ENCODE measurements at places on chromosomes 13 and 19.

DNA sequence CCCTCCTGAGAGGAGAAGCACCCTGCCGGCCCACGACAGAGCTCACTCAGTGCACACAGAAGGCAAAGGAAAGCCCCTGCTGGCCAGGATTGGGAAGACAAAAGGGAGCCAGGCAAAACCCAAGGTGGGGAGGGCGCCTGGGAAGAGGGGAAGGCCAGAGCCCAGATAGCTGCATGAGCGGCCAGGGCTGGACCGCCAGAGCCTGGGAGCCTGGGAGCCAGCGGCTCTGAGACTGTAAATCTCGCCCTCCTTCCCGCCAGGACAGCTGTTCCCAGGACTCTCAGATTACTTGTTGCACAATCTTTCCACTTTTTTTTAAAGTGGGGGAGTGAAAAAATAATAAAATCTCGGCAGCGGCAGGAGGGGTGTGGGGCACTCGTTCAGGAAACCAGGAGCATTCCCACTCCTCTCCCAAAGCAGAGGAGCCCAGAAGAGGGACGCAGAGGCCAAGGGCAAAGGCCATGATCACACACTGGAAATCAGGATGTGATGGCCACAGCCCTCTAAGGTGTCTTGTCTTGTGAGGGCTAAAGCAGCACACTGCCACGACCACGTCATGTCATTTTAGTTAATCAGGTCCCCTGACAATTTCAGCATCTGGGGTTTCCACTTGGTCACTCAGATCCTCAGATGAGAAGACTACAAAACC lies 19.6 kb upstream of the EPHX3 start:
- DNase-seq = no peak

DNA sequence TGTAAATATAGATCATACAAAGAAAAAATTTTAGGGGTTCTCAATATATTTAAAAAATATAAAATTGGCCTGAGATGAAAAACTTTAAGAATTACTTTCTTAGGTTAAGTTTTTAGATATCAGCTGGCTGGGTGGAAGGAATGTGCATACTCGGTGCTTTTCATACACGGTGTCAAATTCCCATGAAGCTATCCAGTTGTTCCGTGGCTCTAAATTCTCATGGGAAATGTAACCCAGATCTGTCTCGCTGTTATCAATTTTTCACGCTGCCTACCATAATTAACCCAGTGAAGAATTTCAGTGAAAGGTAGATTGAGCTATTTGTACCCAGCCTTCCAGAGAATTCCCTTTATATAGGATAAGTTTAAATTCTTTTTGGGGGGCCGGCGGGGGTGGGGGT lies 11.6 kb upstream of the ZNF835 start:
- DNase-seq = no peak

GRCh38 chr19:13985771-13986347 lies 20.3 kb downstream of the RFX1 start:
- DNase-seq = no peak

DNA sequence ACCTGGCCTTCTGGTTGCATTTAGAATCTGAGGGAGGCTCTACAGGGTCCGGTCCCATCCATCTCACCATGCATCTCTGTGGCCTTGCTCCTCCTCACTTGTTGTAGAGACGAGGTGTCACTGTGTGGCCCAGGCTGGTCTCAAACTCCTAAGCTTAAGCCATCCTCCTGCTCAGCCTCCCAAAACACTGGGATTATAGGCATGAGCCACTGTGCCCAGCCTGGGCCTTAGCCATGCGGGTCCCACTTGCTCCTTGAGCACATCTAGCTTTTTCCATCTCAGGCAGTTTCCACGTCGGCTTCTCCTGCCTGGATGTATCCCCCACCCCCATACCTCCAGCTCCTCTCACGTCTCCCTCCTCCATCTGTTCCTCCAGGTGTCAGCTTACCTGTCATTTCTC lies 9.8 kb downstream of the ELSPBP1 start:
- no peak for DNase-seq

- no peak for DNase-seq
Measured at GRCh38 chr13:77833331-77833863, 85.2 kb downstream of the EDNRB start.

- no peak for DNase-seq
Measured at GRCh38 chr13:106599875-106600797, 32.2 kb upstream of the ARGLU1 start.

DNA sequence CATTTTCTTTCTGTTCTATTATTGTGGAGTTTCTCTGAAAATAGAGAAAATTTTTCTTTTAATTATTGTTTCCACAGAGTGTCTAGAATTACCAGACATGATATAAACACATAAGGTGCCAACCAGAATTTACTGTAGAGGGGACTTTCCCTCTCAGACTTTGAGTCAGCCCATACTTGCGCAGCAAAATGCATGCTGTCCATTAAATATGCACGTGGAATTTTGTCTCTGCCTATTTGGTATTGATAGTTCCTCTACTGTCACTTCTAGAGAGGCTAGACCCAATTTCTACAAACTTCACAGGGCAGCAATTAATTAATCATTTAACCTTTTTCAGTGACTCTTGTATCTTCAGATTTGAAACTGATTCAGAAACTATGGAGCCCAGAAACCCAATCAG lies 8.9 kb downstream of the ZNF93 start:
- no peak for DNase-seq

- DNase-seq = peak; percentile 85
Measured at GRCh38 chr19:35153701-35154524, 622 bp upstream of the FXYD5 start.

DNA sequence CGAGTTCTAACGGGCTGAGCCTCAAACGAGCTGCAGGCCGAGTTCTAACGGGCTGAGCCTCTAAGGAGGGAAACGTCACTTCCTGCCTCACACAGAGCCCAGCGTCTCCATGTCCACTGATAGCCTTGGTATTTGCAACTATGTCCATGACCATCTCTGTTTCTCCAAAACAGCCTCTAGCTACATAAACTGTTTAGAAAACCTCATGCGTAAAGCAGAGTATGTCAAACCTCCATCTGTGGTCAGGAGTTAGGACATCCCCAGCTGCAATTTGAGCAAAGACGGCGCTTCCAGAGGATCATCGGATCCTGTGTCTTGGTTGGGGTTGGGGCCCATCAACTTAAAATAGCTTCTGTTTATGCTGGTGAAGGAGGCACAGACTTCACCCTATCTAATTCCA lies 20.8 kb downstream of the RASA3 start:
- DNase-seq = peak; percentile 70

GRCh38 chr19:15964231-15964630 lies 15.4 kb downstream of the OR10H4 start:
- no peak for DNase-seq

GRCh38 chr13:55869648-55870047 lies 1271.1 kb upstream of the PRR20A start:
- DNase-seq = no peak

DNA sequence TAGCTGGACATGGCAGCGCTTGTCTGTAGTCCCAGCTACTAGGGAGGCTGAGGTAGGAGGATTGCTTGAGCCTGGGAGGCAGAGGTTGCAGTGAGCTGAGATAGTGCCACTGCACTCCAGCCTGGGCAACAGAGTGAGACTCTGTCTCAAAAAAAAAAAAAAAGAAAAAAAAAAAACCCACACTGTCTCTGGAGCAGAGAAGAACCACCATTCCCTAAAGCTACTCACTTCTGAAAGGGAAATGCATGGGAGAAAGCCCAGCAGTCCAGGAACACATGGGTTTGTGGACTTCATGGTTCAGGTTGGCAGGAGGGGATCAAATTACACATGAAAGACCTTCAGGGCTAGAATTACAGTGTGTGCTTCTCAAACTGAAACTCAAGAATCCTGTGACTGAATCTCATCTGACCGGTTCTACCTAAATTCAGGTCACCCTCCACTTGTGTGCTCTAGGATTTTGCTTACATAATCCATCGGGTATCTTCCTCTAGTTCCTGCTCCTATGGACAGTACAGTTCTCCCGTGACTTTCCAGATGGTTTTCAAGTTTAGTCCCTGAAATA lies 30.2 kb upstream of the CPB2 start:
- no peak for DNase-seq

DNA sequence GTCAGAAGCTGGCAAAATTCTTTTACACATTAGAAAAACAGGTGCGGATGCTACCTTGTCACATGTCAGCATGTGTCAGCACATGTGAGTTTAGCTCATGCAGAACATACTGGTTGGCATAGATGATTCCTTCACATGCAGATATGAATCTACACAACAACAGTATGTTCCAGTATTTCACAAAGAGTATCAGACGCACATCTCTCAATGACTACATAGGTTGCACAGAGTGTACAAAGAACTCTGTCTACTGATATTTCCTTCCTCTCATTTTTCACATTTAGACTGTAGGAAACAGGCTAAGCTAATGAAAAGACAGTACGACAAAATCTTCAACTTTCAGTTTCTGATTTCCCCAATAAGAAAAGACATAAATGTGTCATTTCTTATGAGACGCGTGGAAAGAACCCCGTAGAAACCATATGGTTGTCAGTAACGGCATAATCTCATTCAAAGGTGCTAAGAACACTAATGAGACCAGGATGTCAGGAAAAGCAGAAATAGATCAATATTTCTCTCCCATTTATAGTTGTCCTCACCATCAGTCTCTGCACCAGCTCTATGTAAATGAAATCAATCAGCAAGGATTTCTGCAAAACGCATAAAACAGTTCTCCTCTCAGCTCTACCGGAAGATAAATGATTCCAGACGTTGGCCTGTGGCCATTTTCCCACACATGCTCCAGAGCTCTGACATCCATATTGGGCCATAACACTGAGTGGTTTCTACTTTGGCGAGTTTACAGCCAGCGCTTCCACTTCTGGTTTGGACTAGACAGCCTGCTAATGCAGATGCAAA lies 81.2 kb downstream of the STARD13 start:
- no peak for DNase-seq

GRCh38 chr19:2123682-2124387 lies 27.1 kb downstream of the IZUMO4 start:
- peak; percentile 27 for DNase-seq

GRCh38 chr13:77909827-77910226 lies 8.8 kb downstream of the EDNRB start:
- DNase-seq = no peak

GRCh38 chr19:279656-280055 lies 11.5 kb downstream of the PLPP2 start:
- DNase-seq = no peak

DNA sequence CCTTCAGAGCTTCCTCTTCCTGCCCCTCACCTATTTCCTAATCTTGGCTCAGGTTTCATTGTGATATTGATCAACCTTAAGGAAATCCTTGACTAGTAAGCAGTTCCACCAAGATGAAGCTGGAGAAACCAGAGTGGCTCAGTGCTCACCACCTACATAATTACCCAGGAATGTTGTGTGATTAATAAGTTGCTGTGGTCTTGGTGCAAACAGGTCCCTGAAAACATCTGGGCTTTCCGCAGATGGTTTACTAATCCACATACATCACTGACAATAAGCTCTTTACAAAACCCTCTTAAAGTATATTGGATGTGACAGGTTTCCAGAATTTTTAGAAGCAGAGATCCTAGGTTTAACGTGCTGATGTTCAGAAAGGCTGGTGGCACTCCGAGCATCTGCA lies 8.6 kb upstream of the SERP2 start:
- no peak for DNase-seq

DNA sequence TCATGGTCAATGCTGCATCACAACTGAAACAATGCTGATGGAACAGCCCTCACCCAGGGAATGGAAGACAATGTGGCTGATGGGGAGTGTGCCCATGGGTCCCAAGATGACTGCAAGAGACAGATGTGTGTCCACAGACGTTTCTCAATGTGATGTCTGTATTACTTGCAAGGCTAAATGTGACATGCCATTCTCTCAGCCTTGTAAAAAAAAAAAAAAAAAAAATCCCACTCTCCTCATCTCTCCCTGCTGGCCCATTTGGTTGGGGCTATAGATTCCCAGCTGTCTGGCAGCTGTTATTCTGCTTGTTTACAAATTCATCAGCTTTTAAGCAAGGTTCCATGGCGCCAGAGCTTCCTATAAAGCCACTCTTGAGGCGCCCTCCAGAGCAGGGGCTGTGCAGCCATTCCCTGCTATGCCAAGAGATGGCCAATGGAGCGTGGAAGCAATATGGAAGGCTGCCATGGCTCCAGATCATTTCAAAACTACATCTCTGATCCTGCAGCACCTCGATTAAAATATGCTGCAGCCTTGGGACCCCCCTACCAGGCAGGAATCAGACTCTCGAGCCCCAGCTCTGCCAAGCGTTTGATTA lies 294.8 kb downstream of the FOXO1 start:
- no peak for DNase-seq

DNA sequence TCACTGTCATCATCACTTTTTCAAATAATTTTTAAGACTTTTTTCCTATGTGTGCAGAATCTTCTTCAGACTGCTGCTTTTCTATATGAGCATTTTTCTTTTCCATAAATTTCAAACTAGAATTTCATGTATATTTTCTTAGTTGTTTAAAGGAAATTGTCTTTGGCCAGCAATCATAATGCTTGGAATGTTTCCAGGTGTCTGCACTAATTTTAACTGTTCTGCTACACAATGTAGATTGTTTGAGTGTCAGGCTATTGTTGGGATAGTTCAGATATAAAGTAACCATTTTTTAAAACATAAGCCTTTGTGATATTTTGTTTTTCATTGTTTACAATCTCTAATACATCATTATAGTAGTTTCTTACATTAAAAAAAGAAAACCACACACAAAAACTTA lies 1418.5 kb downstream of the EFNB2 start:
- DNase-seq = no peak

DNA sequence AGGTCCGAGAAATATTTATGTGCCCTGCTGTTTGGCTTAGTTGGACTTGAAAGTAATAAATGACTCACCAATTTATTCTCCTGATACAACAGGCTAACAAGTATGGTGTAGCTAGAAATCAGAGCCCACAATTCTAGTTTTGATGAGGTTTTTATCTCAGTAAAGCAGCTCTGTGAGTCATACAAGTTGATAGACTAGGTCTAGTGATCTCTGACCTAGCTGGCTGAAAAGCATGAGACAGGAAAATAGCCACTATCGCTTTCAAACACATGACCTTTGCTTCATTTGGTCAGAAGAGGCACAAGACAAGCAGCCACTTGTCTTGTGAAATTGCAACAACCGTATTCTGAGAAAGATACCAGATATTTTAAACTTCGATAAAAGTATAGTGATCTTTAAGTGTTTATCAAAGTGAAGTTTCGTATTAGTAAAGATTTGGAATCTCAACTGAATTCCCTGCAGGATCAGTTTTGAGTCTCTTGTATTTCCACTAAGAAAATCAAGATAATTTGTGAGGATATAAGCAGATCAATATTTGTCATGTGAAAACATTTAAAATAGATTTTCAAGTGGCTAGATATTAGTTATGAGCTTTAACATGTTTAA lies 126.7 kb downstream of the MAB21L1 start:
- no peak for DNase-seq

- DNase-seq = no peak
Measured at GRCh38 chr13:98384739-98385138, 192.2 kb downstream of the STK24 start.

GRCh38 chr13:90757127-90757680 lies 590.3 kb upstream of the MIR17HG start:
- no peak for DNase-seq

GRCh38 chr19:19120308-19121231 lies 17.7 kb downstream of the TMEM161A start:
- no peak for DNase-seq

GRCh38 chr19:17210296-17210695 lies 4.9 kb upstream of the USE1 start:
- no peak for DNase-seq

- no peak for DNase-seq
Measured at GRCh38 chr13:50149214-50149613, 134.0 kb downstream of the KCNRG start.

- no peak for DNase-seq
Measured at GRCh38 chr13:46121033-46121432, 16.2 kb upstream of the CPB2 start.
